Activated naive CD4-positive, alpha-beta T cell (primary cell): ENCODE measurements at places on chromosomes 7 and 10.

- no peak for DNase-seq
These were observed 555.0 kb downstream of the INHBA start for GRCh38 chr7:41147606-41148485.

GRCh38 chr7:111855161-111855841 is 293.0 kb upstream of the IMMP2L start:
- DNase-seq = no peak

GRCh38 chr10:76915316-76915715 is 722.3 kb downstream of the KCNMA1 start:
- no peak for DNase-seq

GRCh38 chr10:76975126-76975525 is 662.5 kb downstream of the KCNMA1 start:
- no peak for DNase-seq

DNA sequence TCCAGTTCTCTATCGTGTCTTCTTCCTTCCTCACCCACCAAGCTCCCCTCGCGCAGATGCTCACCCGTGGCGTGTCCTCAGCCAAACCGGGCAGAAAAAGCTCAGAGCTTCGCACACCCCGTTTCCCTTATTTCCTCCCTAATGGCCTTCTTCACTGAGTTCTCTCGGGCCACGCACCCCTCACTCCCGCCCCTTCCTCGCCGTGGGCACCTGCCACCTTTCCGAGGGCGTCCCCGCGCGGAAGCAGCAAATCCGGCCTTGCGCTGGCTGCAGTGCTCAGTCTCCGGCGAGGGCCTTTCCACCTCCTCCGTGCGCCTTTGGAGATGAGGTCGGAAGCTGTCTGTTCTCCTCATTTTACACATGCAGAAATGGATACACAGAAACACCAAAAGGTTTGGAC is 12.4 kb upstream of the CALML3 start:
- DNase-seq = no peak

DNA sequence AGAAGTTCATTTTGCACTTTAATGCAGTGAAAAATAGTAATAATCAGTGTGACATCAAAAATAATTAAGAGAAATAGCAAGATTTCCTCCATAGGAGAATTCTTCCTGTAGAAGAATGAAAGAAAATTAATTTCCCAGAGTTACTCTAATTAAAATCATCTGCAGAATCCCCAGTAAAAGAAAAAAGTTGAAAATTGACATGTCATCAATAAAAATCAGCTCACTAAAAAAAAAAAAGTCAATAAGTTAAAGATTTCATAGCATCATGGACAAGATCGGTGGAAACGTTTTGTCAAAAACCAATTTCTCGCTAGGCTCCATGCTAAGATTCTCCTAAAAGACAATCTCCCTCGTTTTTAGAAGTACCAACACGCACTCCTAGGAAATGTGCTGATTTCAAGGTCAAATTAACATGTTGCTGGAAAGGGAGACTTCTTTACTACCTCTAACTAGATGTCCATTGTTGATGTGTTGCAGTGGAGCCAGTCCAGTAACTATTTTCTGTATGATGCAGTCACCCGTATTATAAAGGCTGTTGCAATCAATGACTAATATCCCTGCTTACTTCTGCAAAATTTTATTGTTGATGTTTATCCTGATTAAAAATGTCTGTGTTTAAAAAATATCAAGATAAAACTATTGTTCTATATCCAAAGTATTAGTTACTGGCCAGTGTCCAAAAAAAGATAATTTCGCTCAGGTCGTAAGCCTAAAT is 591.9 kb upstream of the MGMT start:
- no peak for DNase-seq

DNA sequence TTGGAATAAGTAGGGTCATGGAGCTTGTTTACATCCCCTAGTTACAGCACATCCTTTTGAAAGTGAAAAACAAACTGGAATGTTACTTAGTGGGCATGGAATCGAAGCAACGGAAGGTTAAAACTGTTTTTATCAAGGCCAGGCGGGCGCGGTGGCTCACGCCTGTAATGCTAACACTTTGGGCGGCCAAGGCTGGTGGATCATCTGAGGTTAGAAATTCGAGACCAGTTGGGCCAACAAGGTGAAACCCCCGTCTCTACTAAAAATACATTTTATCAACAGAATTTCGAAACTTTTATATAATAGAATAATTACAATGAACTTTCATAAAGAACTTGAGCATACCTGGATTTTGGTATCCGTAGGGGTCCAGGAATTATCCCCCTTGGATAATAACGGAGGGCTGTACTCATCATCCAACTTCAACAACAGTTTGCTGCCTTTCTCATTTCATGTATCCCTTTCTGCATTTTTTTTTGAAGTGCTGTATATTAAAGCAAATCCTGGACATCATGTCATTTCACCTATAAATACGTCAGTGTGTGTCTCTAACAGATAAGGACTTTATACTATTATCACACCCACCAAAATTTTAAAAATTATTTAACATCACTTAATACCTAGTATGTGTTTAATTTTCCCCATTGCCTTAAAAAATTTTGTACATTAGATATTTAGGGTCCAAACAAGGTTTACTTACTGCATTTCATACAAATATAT is 1.3 kb upstream of the TMED4 start:
- DNase-seq = no peak

DNA sequence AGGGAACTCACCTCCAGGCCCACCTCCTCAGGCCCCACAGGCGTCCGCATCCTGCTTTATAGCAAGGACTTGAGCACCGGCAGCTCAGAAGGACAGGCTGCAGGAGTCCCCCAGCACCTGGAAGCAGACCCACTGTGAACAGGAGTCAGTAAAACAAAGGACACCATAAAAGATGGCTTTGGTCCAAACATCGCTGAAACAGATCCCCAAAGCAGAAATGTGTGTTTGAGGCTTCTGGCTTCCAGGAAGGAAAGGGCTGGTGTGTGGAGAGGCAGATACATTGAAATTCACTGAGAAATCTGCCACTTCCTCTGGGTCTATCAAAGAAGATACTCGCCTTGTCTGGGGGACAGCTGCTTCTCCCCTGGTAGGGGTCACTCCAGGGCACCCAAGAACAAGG is 286.2 kb downstream of the PLXNA4 start:
- DNase-seq = no peak

GRCh38 chr7:107666790-107667189 is 6.2 kb downstream of the SLC26A4 start:
- no peak for DNase-seq

- DNase-seq = no peak
These were observed 563.1 kb downstream of the LRMDA start for GRCh38 chr10:75994357-75995040.

DNA sequence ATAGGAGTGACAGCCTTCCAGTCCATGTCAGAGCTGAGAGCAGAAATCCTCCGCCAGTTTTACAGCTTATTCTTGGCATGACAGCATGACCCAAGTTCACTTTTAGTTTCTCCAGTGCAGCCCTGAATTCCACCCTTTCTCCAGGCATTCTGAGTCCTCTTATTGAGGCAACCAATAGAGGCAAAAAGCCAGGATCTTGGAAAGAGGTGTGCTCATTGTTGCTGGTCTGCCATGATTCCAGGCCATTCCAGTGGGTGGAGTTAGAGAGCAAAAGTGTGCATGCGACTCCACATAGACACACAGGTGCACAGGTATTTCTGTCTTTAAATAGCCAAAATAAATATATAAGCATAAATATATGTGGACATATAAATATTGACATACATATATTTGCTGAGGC is 224.7 kb upstream of the ADARB2 start:
- no peak for DNase-seq

DNA sequence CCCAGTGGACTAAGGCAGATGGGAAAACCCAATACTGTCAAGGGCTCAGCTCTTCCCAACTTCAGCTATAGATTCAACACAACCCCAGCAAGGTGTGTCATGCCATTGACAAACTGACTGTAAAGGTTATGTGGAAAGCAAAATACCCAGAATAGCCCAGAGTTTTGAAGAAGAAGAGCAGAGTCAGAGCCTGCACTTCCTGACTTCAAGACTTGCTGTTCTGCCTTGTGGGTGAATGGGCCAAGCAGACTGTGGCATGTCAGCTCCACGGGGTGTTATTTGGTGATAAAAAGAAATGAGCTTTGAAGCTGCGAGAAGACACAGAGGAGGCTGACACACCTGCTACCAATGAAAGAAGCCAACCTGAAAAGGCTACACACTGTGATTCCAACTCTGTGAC is 89.7 kb downstream of the NKX6-2 start:
- DNase-seq = no peak

DNA sequence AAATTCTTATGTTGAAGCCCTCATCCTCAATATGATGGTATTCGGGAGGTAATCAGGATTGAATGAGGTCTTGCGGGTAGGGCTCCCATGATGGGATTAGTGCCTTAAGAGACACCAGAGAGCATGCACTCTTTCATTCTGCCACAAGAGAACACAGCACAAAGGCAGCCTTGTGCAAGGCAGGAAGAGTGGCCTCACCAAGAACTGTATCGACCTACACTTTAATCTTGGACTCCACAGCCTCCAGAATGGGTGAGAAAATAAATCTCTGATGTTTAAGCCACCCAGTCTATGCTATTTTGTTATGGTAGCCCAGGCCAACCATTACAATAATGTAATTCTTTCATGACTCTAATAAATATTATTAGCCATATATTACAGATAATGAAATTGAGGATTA is 8.4 kb downstream of the SEM1 start:
- no peak for DNase-seq

DNA sequence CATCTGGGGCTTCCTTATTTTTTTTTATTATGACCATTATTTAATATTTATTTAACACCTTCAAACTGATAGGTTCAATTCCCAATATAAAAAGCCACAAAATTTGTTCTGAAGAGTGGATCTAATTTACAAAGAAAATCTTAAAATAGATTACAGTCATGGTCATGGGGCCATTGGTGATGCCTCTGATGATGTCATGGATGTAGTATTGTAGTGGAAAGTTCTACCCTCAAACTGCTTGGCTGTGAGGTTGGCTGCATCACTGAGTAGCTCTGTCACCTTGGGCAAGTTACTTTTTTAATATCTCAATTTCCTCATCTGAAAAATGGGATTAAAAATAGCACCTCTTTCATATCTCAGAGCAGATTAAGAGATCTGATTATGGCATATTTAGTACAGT is 128.5 kb downstream of the DKK1 start:
- DNase-seq = no peak

GRCh38 chr7:100673302-100673941 is at the start of gene GNB2:
Gene GNB2, plus strand, starts transcription at chr7:100673740. Its CDS starts 2,526 bp downstream, at chr7:100676266.
- DNase-seq = peak; percentile 95

- DNase-seq = no peak
These were observed 599.6 kb downstream of the INHBA start for GRCh38 chr7:41103331-41103730.

DNA sequence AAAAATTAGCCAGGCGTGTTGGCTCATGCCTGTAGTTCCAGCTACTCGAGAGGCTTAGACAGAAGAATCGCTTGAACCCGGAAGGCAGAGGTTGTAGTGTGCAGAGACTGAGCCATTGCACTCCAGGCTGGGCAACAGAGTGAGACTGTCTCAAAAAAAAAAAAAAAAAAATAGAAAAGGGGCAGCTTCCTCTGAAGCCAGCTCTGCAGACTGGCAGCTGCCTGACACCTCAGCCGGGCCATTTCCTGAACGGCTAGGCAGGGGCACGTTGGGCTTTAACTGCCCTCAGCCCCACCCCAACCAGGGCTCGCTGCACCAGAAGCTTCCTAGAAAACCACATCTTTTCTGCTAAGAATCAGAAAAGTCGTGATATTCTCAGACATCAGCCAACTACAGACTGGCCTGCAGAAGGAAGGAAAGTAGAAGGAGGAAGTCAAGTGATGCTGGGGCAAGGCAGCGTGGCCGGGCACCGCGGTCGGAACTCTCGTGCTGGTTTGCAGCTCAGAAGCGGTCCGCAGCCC is 38.0 kb downstream of the PRKAG2 start:
- DNase-seq = no peak

DNA sequence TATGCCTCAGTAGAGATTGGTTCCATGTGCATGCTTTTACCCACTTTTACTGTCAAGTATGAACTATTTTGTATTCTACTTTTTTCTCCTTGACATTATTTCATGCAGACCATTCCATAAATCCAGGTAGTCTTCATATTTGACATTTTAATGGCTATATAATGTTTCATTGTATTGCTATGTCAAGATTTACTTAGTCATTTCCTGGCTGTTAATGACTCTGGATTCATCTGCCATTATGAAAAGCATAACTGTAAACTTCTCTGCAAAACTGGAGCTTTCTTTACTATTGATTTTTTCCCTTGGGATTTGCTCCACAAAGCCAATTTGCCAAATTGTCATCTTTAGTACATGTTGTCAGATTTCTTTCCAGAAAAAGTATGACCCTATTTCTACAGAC is 6.8 kb upstream of the MSRB2 start:
- no peak for DNase-seq

DNA sequence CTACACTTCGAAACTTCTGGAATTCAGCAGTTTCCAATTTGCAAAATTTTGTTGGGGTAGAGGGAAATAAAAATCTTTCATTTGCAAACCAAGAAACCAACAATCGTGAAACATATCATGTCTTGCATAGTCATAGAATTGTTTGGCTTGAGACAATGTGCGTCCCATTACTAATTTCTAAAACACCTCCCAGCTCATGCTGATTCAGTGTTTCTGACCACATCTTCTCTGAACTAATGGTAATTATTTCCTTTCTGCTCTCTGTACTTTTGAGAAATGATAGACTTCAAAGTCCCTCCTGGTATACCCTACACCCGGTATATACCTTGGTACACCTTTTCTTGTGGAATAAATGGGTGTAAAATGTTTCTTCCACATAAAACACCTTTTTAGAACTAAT is 41.8 kb upstream of the TSPAN13 start:
- no peak for DNase-seq

DNA sequence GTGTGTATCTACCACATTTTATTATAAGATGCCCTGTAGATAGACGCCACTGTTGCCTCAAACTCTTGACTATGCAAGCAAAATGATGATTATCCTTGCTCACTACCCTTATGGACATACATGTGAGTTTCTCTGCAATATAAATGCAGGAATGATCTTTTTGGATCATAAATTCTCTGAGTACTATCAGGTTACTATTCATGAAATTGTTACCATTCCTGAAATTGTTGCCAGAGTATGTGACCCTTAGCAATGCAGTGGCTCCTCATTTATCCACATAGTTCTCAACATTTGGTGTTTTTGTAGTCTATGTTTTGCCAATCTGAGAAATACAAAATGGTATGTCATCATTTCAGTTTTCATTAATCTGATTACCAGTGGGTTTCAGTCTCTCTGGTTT is 166.2 kb upstream of the FAM3C start:
- DNase-seq = no peak

GRCh38 chr7:85714043-85714578 is 527.3 kb upstream of the SEMA3D start:
- no peak for DNase-seq

DNA sequence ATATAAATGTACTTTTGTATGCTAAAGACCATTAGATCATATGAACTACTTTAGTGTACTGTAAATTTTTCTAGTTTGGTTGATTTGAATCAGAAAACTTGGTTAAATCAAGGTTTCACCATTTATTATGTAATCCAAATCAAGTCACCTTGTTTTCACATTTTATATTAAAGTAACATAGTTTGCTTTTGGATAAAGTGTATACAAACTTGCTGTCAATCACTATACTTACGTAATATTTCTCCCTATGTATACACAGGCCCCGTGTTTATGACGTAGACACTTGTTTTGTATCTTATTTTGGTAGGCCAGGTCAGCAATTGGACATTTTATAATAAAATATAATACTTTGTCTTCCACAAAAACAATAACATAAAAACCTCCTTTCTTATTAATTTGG is 32.2 kb downstream of the NAMPT start:
- DNase-seq = no peak

GRCh38 chr10:99926925-99927720 is 82.6 kb downstream of the DNMBP start:
- DNase-seq = no peak

- no peak for DNase-seq
These were observed 1.4 kb downstream of the EPHB4 start for GRCh38 chr7:100825751-100826513.
